ENCODE measurements at places on chromosomes 2 and 18.

DNA sequence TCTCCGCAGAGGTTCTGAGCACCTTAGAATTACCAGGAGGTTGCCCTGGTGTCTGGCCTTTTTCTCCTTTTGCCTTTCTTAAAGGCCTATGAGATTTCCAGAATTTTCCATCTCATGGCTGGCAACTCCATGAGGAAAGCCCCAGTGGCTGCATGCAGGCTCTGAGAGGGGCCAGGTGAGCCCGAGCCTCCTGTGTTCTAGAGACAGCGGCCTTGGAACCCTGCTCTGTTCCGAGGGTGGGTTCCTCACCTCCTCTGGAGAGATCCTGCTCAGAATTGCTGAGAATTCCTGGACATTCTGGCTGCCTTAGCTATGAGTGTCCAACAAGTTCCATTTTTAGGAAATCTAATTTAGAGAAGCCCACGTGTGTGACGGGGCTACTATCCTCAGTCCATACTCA, 35.7 kb upstream of the HPCAL1 start:
- no peak for DNase-seq

- DNase-seq, result no peak
Observed at GRCh38 chr18:78619854-78620253, 359.8 kb upstream of the SALL3 start.

DNA sequence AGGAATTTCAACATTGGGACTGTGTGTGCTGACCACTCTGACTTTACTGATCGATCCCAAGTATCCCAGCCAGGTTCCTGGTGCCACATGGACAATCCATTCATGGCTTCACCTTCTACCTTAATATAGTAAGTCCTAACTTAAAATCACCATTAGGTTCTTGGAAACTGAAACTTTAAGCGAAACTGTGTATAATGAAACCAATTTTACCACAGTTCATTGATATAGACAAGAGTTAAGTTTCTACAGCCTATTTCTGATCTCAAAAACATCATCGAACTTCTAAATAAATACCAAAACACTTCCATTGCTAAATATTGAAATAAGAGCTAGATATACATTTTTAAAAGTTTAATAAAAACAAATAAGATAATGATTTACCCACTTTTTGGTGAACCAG, 4.4 kb upstream of the EXOC6B start:
- no peak for DNase-seq

GRCh38 chr2:38279201-38279600, 97.9 kb downstream of the ATL2 start:
- DNase-seq, result no peak

DNA sequence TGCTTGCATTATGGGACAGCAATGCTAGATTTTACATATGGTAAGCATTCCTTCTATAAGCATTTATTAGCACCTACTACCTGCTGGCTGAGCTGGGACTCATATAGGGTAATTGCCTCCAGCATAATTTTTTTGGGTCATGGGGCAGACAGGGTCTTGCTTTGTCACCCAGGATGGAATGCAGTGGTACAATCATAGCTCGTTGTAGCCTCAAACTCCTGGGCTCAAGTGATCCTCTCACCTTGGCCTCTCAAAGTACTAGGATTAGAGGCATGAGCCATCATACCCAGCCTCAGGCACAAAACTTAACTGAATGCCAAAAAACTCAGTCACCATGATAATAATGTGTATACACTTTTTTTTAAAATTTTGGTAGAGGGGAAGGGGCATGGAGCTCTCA, 35.3 kb downstream of the TMEM237 start:
- DNase-seq, result no peak

GRCh38 chr2:138649571-138649970, 130.6 kb downstream of the NXPH2 start:
- DNase-seq, result no peak

Data from esophagus squamous epithelium (tissue), 5 donors.